Activated naive CD4-positive, alpha-beta T cell (primary cell): ENCODE measurements at places on chromosomes 2 and 18.
A peak's percentile ranks its signal among the peaks of the same experiment; 100 is the strongest.

DNA sequence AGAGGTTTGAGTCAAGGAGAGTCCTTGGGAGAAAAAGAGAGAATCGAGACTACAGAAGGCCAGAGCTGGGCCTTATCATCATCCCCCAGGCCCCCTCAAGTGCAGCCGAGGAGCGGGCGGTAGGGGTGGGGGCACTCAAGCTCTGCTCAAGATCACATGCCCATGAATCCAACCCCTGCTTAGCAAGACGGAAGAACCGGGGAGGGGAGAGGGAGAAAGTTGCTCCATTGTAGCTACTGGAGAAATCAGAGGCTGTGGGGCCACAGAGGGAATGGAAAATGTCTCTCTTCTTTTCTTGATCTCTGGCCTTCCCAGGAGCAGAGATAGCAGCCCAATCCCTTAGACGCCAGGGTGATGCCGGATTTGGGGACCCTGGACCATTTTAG is 14.6 kb downstream of the SLC4A3 start:
- no peak for DNase-seq

GRCh38 chr2:151947813-151948165 is 119.6 kb upstream of the ARL5A start:
- DNase-seq: no peak

- DNase-seq: no peak
Measured at GRCh38 chr2:233409286-233409991, 55.1 kb downstream of the DGKD start.

DNA sequence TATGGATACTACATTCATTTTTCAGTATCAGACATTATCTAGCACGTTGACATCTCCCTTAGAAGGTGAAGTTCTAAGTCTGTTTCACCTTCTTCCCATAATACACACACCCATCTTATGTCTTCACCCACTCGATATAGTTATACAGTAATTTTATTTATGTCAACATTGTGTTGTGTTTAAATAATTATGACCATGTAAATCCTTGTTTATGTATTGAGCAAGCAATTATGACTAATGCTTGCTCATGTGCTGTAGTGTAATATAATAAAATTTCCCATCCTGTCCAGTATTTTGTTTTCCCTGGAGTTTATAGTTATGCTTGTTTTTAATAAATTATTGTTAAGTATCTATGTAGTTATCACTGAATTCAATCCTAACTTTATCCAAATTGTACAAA is 163.2 kb downstream of the MTX2 start:
- DNase-seq: no peak

GRCh38 chr2:168849610-168850009 is 40.6 kb downstream of the SPC25 start:
- no peak for DNase-seq

DNA sequence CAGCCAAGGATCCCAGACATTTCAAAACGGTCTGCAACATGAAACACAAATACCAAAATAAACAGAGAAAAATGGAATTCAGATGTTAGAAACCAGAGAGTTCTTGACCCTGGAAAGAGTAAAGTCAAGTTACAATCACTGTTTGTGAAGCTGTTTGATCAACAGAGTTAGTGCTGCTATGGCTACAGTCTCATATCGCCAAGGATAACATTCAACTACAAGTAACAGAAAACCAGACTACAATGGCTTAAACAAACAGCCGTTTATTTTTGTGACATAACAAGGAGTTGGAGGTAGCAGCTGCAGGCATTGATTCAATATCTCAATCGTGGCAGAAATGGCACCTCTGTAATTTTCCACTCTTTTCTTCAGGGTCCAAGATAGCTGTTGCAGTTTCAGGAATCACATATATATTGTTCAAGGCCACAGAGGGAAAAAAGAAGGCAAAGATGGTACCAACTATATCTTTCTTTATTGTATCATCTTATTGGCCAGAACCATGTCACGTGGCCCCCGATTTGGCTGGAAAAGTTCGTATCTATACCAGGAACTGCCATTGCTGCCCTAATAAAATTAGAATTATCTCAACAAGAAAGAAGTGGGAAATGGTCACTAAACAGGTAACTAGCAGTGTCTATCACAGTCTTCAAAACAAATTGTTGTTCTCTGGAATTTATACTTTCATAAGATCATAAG is 17.7 kb upstream of the HNRNPLL start:
- no peak for DNase-seq

DNA sequence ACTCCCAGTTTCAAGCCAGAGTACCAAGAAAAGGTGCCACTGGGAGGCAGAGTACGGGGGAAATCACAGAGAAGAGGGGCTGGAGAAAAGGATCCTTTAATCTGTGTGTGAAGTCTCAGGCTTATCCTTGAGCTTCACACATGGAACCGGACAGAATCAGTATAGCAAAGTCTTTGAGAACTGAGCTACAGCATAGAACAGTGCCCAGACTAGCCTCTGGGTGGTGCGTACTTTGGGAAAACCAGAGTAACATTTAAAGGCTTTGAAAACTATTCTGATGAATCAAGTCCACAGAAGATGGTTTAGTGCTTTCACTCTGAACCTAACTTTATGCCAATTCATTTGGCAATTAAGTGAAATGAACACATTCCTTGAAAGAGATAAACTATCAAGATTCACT is 83.1 kb downstream of the BABAM2 start:
- no peak for DNase-seq

DNA sequence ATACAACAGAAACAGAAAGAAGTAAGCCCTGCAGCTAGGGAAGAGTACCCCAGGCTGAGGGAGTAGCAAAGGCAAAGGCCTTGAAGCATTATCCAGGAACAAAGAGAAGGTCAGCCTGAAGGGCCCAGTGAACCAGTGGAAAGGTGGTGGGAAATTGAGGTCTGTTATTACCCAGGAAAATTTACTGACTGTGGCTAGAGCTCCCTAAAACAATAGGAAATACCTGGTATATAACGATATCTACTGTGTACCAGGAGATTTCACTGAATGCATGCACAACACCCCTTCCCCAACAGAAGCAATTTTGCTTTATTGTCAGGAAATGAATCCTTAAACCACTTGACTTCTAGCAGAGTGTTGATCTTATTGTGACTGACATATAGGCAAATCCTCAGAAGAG is 365.3 kb downstream of the ERBB4 start:
- DNase-seq: no peak

DNA sequence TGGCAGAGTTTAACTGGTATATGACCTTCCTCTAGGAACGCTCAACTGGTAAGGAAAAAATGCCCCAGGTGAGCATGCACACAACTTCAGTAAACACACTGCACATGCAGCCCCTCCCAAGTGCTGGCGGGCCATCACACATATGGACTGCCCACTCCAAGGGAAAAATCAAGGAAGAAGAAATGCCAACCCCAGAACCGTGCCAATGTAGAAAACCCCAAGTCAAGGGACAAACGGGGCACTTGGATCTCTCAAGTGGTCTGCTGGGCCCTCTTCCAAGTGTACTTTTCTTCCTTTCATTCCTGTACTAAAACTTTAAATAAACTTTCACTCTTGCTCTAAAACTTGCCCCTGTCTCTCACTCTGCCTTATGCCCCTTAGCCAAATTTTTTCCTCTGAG is 76.4 kb upstream of the ACVR1 start:
- DNase-seq: no peak

DNA sequence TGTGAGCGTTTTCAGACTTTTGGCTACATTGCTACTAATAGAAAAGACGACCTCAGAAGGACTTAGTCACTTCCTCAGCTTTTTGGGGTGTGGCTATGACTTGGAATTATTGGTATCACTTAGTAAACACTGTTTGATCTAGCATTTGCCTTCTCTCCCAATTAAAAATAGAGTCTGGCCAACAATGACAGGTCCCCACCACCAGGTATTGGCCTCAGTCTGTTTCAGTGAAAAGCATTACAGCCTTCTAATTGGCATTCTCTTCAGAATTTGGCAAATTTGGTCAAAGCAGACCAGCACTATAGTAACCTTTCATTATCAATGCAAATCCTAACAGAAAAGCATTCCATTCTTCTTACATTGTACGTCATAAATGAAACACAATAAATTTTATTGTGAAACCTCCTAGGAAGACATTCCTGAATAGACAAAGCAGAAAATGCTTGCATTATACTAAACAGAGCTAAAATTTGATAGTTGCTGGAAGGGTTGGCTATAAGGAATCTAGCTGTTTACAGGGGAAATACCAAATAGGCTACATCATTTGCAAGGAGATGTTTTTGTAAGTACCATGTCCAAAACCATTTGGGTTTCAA is 613.9 kb downstream of the IRS1 start:
- no peak for DNase-seq

- no peak for DNase-seq
Measured at GRCh38 chr2:455015-455705, 167.3 kb upstream of the ALKAL2 start.

GRCh38 chr2:27627963-27628766 is 647 bp downstream of the CCDC121 start:
- DNase-seq: no peak

DNA sequence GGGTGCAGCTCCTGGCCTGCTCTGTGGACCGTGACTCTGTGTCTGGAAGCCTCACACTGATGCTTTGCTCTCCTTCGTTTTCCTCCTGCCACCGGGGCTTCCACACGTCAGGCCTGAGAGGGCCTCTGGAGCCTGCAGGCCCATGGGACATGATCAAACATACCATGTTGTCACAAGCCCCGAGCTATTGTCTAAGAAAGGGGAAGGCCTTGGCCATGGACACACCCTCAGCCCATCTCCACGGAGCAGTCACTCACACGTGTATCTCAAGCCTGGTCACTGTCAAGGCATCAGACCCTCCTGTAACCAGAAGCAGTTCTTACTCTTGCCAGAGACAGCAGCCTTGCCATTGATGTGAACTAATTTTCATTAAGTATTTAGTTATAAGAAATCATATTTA is 814.1 kb upstream of the SALL3 start:
- DNase-seq: no peak

- no peak for DNase-seq
Measured at GRCh38 chr2:197442857-197443256, 8.0 kb upstream of the SF3B1 start.

DNA sequence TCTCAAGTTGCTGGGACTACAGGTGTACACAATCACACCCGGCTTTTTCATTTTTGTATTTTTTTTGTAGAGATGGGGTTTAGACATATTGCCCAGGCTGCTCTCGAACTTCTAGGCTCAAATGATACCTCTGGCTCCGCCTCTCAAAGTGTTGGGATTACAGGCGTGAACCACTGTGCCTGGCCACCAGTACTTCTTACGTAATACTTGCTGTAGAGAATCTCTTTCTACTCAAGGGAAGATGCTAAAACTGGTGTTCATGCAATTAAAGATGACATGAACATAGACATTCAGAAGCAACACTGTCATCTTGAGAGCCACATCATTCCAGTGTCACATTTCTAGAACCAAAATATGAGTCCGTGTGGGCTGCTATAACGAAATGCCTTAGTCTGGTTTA is 53.7 kb upstream of the FRZB start:
- no peak for DNase-seq

- no peak for DNase-seq
Measured at GRCh38 chr18:21115519-21116411, 4.2 kb upstream of the ROCK1 start.

GRCh38 chr2:118013221-118013723 is 598 bp downstream of the CCDC93 start:
- peak; percentile 23 for DNase-seq

- no peak for DNase-seq
Measured at GRCh38 chr2:135585586-135585985, 54.3 kb downstream of the R3HDM1 start.

DNA sequence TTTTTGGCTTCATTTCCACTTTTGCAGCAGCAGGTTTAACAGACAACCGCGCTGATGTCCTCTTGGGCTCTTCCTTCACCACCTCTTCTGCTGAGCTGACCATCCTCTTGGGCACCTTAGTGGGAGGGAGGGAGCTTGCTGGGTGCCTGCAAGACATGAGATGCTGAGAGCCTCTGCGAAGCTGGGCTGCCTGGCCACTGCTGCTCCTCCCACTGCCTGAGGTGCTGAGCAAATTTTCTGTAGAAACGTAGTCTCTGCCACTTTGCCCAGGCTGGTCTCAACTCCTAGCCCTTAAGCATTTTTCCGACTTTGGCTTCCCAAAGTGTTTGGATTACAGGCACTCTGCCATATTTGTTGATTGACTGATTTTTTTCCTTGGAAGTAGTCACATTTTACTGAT is 422.2 kb upstream of the MC4R start:
- DNase-seq: no peak

DNA sequence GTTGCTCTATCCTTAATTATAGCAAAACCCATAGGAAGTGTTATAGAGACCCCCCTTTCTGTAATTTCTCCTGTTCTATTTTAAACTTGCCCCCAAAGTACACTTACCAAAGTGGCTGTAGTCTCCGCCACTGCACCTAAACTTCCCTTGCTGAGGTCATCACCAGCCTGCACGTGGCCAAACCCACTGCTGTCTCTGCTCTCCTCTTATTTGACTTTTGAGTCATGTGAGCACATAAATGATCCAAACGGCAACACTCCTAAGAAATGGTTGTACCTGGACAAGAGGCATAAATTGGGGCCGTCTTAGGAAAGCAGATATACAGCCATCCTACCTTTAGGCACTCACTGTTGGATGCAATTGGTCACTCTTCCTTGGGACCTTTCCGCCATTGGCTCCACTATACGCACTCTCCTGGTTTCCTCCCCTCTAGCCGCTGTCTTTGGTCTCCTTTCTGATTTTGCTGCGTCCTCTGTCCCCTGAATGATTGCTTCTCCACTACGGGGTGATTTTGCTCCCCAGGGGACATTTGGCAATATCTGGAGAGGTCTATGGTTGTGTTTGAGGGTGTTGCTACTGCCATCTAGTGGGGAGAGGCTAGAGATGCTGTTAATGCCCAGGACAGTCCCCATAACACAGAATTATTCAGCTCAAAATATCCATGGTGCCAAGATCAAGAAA is 19.2 kb upstream of the IL36G start:
- DNase-seq: no peak

DNA sequence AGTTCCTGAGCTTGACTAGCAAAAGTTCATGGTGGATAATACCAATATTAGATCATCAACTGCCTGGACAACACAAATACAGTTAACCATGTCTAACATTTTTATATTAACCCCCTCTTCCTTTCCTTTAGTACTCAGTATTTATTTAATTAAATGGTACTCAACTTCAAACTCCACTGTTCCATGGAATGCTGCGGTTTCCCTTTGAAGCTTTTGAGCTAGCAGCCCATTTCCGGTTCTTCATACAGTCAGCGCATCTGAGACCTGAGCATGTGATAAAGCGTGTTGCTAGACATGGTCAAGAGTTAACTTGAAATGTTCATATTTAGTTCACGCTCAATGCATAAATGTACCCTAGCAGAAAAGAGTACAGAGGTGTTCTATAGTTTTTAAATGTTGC is 278.4 kb downstream of the ALPK2 start:
- DNase-seq: no peak

- DNase-seq: no peak
Measured at GRCh38 chr2:120578576-120579352, 156.9 kb upstream of the GLI2 start.

DNA sequence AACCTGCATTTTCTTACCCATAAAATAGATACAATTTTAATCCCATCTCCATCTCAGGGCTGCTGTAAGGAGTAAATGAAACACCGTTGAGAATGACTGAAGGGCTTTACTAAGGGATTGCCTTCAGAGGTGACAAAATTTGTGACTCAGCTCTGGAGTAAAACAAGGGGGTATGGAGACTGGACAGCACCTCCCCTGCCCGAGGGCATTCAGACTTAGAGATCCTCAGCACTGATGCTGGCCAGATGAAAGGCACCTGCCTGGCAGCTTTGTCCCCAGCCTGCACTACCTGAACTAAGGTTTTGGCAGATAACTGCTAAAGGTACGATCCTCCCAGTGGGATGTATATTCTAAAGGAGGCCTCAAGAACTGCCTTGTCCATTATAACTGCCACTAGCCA is 105.9 kb upstream of the STPG4 start:
- no peak for DNase-seq

GRCh38 chr2:140242889-140243288 is 1462.7 kb upstream of the NXPH2 start:
- no peak for DNase-seq

- no peak for DNase-seq
Measured at GRCh38 chr2:238754259-238754658, 93.6 kb upstream of the TWIST2 start.
